Activated CD8-positive, alpha-beta memory T cell treated with anti-CD3 and anti-CD28 coated beads, Interleukin-2, amount 10 ng/mL, durations not matched to agents 7 days and 5 days (primary cell): ENCODE measurements at places on chromosomes 3 and 15. TPM values are rescaled to one million over a fixed set of nuclear protein-coding genes. Genes with fewer than 3 reads are reported as not detected.

The AGTR1 gene
- not detected for total RNA-seq

The TM6SF1 gene
- total RNA-seq, result 22.4 TPM

The CADPS gene
- not detected for total RNA-seq

The SST gene
- total RNA-seq, result not detected

The FBXW12 gene
- total RNA-seq, result not detected

The ASB14 gene
- not detected for total RNA-seq

The HIGD2B gene
- total RNA-seq, result 0.53 TPM

The RASGRF1 gene
- 0.02 TPM for total RNA-seq

The CADM2 gene
- total RNA-seq, result 0.58 TPM

The TMF1 gene
- 49.5 TPM for total RNA-seq

The EFL1 gene
- total RNA-seq, result 29.4 TPM

The TRAIP gene
- total RNA-seq, result 27.3 TPM

- no peak for DNase-seq
These were observed 867.6 kb downstream of the EPHA3 start for GRCh38 chr3:89974903-89975519.

DNA sequence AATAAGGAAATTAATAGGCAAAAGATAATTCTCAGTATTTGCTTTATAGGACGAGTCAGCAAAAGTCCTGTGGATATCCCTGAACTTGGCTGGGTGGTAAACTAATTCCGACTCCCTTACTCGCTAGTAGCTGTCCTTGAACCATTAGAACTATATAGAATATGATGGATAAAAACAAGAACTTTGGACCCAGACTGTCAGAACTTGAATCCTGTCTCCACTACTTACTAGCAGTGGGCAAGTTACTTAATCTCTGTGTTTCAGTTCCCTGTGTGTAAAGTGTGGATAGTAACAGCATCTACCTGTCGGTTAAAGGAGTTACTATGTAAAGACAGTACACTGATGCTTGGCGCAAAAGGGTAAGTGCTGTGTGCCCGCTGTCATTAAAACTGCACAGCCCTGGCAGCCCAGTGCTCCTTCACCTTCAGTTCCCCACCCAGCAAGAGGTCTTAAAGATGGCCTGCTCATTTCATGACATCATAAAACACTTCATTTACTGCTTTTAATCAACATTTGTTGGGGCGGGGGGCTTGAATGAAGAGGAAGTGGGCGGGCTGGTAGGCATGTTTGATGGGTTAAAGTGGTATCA, 7.3 kb downstream of the TPM1 start:
- no peak for DNase-seq

GRCh38 chr3:39186692-39187151, 5.7 kb downstream of the XIRP1 start:
- no peak for DNase-seq

- DNase-seq, result no peak
These were observed 26.2 kb downstream of the RARB start for GRCh38 chr3:25454005-25454927.

GRCh38 chr3:184296616-184297015, 2.4 kb upstream of the PSMD2 start:
- DNase-seq, result no peak

- DNase-seq, result peak; percentile 34
These were observed 28.7 kb upstream of the ATP2B2 start for GRCh38 chr3:10534066-10534465.

DNA sequence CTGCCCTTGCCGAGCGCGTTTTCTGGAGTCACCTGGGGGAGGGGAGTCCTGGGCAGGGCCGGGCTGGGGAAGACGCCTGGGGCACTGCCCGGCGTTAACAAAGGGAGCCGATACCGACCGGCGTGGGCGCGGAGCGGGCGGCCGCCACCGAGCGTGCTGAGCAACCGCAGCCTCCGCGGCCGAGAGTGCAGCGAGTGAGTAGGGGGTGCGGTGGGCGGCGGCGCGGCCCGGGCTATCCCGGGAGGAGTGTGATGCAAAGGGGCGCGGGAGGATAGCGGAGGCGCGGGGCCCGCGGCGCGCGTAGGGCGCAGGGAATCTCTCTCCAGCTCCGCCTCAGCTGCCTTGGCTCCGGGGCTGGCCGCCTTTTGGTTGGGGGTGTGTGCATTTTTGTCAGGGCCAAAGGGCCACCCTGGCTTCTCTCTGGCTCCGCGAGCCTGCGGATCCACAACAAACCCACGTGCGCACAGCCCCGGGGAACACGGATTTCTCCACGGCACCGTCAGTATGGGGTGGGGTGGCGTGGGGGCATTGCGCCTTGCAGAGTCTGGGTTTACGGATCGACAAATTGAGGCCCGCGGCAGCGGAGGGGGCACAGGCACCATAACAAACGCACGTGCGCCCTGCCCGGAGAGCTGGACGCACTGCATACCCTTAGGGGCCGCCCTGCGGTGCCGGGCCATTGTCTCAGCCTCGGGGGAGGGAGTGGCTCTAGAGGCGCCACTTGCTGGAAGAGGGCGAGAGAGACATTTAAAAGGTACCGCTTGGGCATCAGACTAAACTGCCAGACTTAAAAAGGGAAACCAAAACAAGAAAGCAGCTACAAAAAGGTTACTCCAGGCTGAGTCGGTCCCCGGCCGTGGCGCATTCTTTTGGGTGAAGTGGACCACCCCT, 560 bp downstream of the ST6GAL1 start:
- DNase-seq, result peak; percentile 81

- DNase-seq, result no peak
These were observed 51.3 kb downstream of the MBNL1 start for GRCh38 chr3:152319831-152320617.

DNA sequence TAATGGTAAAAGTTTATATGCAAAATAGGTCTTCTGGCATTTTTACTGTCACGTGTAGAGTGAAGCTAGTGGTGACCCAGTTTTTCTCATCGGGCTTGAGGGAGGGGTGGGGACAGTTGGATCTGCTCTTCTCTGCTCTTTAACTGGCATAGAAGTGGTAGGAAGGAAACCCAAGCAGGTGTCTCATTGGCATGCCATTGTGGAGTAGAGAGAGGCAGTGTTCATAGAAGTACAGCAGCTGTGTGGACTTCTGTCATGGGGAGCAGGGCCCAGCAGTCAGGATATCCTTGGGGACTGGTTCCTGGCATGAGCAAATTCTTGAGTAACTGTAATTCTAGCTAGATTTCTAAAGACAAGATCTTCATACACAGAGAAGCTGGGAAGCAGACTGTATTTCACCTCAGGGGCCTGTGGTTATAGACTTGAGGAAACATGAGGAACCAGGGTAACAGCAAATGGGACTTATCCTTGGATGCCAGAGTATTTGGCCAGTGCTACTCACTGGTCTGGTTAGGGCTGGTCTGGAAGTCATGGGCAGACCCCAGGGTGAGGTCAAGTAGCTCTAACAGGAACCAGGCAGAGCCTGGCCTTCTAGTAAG, 42.9 kb downstream of the CDIN1 start:
- no peak for DNase-seq

DNA sequence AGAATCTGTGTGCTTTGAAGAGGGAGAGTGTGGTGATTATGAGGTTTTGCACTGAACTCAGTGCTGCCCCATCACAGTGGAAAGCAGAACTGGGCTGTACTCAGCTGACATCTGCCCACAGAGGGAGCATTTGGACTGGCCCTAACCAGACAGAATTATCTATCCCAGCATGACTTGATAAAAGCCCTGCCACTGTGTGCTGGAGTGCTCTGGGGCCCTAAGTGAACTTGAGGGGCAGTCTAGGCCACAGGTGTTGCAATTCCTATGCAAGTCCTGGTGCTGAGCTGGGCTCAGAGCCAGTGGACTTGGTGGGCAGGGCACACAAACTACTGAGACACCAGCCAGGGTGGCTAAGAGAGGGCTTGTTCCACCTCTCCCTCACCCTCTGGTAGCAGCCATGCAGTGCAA, 269.2 kb upstream of the CTNNB1 start:
- no peak for DNase-seq

- no peak for DNase-seq
These were observed 19.3 kb upstream of the RAB6B start for GRCh38 chr3:133914839-133915600.

- DNase-seq, result peak; percentile 39
These were observed 243.3 kb downstream of the FAM43A start for GRCh38 chr3:194928831-194929577.

DNA sequence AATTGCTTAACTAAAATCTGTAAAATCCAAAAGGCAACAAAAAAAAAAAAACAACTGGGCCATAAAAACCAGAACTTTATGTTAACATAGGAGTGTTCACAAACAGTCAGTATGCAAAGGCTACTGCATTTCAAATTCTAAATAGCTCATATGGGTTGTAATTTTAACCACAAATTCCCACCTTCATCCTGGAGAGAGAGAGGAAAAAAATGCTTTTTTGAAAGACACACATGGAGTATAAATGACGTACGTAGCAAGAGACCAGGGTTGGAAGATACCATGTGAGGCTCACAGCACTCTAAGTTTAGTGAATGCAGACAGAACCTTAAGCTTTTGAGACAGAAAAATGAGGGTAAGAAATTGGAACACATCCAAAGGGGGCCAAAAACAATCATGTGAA, 115.9 kb downstream of the FMN1 start:
- no peak for DNase-seq

- no peak for DNase-seq
These were observed 197.1 kb upstream of the TPM1 start for GRCh38 chr15:62845241-62846126.

DNA sequence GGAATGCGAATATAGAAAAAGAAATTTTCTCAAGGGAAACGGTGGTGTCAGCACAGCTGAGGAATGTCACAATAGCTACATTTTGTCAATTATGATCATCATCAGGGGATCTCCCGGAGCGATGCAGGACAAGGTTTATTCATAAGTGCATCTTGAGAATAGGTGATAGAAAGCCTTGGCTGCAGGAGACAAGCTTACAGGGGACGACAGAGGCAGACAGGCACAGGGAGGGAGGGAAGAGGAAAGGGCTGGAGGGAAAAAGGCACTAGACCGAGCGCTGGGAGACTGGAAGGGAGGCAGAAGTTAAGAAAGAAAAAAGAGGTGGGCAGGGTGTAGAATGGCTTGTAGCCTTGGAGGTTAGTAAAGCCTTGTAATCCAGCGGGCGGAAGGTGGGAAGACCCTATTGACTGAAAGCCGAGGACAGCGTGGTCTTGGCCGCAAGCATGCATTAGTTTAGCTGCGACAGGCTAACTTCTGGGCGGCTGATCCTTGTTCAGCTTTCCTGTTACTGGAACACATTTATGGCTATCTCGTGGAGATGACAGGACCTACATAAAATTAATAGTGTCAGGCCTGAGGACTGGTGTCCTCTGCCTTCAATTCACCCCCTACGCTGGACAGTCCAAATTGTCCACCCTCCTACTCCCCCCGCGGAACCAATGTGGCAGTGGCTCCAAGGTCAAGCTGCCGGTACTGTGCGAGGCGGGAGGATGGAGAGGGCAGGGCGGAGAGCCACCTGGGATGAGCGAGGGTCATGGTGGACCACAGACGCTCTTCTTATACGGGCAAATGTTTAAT, 1.4 kb upstream of the NECTIN3 start:
- DNase-seq, result no peak

DNA sequence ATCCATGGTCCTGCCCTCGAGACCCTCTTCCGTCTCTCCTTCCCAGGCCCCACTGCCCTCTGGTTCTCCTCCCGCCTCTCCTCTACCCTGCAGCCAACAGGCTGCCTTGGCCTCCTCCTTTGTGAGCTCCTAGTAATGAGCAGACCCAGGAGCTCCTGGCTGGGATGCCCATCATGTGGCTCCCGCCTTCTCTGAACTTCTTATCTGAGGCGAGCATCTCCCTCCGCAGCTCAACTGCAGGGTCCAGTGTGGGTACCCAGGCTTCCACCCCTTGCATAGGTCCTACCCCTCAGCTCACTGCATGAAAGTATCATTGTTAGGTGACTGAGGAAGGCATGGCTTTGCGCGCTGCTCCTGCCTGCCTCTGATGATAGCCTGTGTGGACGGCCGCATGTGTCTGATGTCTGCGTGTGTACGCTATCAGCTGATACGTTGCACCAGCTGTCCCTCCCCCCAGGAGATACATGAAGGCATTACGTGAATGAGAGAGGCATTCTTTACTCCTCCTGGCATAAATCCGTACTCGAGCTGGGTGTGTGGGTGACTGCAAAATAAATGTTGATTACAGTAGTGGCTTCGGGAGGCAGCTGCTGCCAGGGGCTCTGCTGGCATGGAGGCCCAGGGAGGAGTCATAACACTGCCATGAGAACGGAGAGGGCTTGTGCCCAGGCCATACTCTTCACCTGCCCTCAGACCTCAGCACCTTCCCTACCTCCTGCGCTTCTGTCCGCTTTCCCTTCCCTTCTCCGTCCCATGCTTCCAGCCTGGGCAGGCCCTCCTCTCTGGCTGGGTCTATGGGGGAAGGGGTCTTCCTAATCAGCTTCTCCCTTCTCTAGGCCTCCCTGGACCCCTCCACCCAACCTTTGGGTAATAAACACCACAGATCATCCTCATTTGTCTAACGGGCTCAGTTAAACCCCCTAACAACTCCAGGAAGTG, 48.8 kb downstream of the ZNF710 start:
- DNase-seq, result no peak
